H1 (cell line): ENCODE measurements at places on chromosomes 12 and 14. TPM values are rescaled to one million over a fixed set of nuclear protein-coding genes. Genes with fewer than 3 reads are reported as not detected.

Gene PYGL
- polyA plus RNA-seq: 26.1 and 26.7 TPM in 2 replicates

DNA sequence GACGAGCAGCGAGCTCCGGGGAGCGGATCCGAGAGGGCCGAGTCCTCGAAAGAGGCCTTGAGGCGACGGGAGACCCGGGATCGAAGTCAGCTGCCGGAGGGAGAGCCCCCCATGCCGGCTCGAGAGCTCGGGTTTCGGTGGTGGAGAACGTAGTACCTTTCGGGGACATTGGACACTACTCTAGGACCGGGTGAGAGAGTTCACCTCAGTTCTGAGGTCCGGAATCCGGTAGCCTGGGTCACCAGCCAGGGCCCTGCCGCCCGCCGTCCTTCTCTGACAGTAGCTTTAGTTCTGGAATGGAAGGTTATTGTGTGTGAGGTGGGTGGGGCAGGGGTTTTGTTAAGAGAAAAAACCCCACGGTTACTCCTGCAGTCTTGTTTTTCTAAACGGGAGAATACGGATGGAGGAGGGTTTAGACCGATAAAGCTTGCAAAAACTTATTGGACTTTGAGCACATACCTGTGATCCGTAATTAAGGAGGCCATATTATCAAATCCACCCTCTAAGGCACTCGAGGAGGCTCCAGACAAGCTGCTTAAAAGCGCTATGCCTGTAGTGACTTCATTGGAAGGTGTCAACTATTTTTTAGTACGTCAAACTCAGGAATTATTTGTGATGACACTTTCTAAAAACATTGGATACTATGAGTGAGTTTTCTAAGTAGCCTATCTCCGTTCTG, 765 bp downstream of the SCYL2 start:
- H3K27ac ChIP-seq: peak overlapping the region; percentile 74
- no peaks in the 10 kb centered on the region for H3K36me3 ChIP-seq
- H3K4me3 ChIP-seq: peak overlapping the region; percentile 84

Gene MIP
- polyA plus RNA-seq: 0.05 and 0.13 TPM in 2 replicates

Gene GPR135
- polyA plus RNA-seq: 0.48 and 0.66 TPM in 2 replicates

DNA sequence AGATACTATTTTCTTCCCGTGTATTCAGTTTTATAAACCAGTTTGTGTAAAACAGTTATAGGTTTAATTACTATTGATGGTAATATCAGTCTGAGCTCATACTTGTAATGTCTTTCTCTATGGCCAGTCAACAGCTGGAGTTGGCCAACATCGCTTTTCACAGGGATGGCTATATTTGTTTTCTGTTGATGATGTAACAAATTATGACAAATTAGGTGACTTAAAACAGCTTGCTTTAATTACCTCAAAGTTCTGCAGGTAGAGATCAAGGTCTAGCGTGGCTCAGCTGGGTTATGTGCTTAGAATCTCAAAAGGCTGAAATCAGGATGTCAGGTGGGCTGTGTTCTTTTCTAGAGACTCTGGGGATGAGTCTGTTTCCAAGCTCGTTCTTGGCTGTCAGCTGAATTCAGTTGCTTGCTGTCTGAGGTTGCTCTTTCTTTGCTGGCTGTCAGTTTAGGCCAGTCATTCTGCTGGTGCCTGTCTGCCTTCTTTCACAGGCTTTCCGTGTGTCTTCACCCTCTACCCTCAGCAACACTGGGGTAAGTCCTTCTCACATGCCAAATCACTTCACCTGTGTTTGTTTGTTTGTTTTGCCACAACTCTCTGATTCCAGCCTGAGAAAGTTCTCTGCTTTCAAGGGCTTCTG, 370.2 kb upstream of the E2F7 start:
- DNase-seq: no peak
- no peak overlapping the region for H3K4me3 ChIP-seq
- no peaks in the 10 kb centered on the region for H3K27me3 ChIP-seq
- no peaks in the 10 kb centered on the region for H3K4me1 ChIP-seq
- H3K36me3 ChIP-seq: no peaks in the 10 kb centered on the region

DNA sequence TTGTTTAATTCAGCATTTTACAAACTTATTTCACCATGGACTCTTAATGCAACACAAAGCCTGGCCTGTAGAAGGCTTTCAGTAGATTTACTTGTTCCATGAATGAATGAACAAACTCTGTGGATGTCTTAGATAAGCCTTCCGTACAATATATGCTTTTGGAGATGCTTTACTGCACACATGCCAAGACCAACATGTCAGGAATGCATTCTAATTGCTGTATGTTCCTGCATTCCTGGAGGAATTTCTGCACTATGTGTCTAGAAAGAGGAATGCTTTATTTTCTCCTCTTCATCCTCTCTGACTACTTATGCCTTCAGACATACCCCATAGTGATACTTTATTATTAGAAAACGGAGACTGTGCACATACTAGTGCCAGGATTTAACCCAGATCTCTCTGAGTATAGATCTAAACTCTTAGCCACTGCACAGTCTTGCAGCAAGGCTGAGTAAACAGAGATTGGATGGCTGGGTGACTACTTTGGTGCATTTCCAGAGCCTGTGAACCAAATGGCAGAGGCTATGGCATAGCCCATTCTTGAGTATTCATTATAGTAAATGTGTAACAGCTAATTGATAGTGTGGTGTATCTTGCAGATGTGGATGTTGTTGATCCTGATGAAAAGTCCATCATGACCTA, 108.2 kb downstream of the SYNE2 start:
- no peak for DNase-seq
- H3K27ac ChIP-seq: no peak overlapping the region
- no peaks in the 10 kb centered on the region for H3K27me3 ChIP-seq
- H3K4me3 ChIP-seq: no peak overlapping the region

Gene IL26
- not detected in 2 replicates for polyA plus RNA-seq

Gene CLEC2A
- polyA plus RNA-seq: 0.24 and 0.63 TPM in 2 replicates

Gene GYS2
- not detected in 2 replicates for polyA plus RNA-seq

DNA sequence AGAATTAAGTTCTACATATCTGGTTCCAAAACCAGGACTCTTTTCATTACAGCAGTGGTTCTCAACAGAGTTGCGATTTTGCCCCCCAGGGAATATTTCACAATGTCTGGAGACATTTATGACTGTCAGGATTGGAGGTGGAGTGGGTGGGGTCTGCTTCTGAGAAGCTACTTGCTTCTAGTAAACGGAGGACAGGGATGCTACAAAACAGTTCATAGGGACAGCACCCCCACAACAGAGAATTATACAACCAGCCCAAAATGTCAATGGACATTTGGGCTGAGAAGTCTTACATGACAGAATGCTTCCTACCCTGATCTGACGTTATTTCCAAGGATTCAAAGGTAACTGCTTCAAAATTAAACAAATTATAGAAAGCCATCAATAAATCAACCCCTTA, 739 bp upstream of the SPATA7 start:
- no peak overlapping the region for H3K27ac ChIP-seq
- H3K4me3 ChIP-seq: peak overlapping the region; percentile 88
- no peak for DNase-seq
- peaks cover 1% of the 10 kb centered on the region; the same call in 1 of the 2 replicates for H3K4me1 ChIP-seq
- H3K27me3 ChIP-seq: no peaks in the 10 kb centered on the region

Gene STYK1
- polyA plus RNA-seq: 0.38 and 0.61 TPM in 2 replicates

DNA sequence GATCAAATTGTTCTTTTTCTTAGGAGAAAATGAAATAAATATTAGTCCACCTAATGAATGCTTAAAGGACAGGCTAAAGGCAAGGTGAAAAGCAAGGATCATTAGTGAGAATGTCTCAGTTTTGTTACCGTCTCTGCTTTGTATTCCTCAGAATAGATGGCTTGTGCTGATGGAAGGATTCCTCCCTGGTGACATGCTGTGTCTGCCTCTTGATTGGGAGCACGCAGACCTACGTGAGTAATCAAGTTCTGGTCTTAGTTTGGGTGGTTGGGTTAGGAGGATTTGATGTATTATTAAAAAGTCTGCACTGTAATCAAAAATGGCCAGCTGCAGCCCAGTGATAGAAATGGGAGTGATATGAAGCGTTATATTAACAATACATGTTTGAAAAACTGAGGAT, 78.8 kb upstream of the RTL1 start:
- no peak for DNase-seq
- no peak overlapping the region for H3K27ac ChIP-seq
- no peaks in the 10 kb centered on the region for H3K4me1 ChIP-seq
- no peaks in the 10 kb centered on the region for H3K27me3 ChIP-seq
- no peaks in the 10 kb centered on the region for H3K36me3 ChIP-seq

GRCh38 chr14:105439710-105440553, 20.3 kb downstream of the MTA1 start:
- no peak for DNase-seq
- H3K4me1 ChIP-seq: peaks cover 3% of the 10 kb centered on the region; the same call in 1 of the 2 replicates
- H3K27me3 ChIP-seq: no peaks in the 10 kb centered on the region
- H3K4me3 ChIP-seq: no peak overlapping the region
- H3K27ac ChIP-seq: no peak overlapping the region

Gene IL23A
- 2.6 and 3.6 TPM in 2 replicates for polyA plus RNA-seq

Gene TGM1
- 1.8 and 4.1 TPM in 2 replicates for polyA plus RNA-seq

GRCh38 chr12:57584690-57585089, 6.3 kb upstream of the PIP4K2C start:
- H3K4me1 ChIP-seq: no peaks in the 10 kb centered on the region
- H3K36me3 ChIP-seq: peaks cover 14% of the 10 kb centered on the region
- no peaks in the 10 kb centered on the region for H3K27me3 ChIP-seq
- H3K27ac ChIP-seq: no peak overlapping the region

DNA sequence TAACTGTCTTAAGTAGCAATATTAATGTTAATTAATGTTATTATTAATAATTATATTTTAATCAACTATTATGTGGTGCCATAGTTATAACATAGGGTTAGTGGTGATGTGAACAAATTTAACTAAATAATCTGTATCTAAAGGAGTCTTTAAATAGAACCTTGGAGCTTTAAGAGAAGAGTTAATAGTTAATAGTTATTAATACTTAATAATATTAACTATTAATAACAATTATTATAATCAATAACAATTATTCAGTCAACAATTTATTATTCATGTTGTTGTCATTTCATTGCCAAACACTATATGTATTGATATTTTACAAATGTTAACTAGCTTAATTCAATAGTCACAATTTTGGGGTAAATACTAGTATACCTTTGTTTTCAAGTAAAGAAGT, 58.2 kb downstream of the SLC16A7 start:
- H3K27ac ChIP-seq: no peak overlapping the region
- no peak for DNase-seq
- H3K27me3 ChIP-seq: no peaks in the 10 kb centered on the region
- no peaks in the 10 kb centered on the region for H3K36me3 ChIP-seq
- no peaks in the 10 kb centered on the region for H3K4me1 ChIP-seq

GRCh38 chr12:25328072-25328712, 77.5 kb upstream of the KRAS start:
- DNase-seq: no peak
- no peaks in the 10 kb centered on the region for H3K27me3 ChIP-seq
- no peaks in the 10 kb centered on the region for H3K36me3 ChIP-seq

Gene KITLG
- 1.3 and 1.4 TPM in 2 replicates for polyA plus RNA-seq

DNA sequence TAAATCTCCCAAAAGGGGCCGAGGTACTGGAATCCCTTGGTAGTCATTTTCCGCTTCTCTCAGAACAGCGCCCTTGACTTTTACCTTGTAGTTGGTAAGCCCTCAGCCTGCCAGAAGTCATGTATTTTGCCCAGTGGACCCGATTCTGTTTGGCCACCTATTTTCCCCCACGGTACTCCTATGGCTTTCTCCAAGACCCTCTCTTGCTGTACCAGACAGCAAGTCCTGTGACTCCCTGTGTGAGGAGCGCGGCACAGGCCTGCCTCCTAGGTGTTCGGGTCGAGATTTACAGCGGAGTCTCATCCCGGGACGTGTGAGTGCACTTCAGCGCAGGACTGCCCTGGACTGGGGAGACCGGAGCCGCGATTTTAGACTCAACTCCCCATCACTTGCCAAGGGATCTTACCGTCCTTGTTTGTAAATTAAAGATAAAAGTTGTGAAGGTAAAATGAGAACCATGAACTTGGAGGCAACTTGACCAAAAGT, 1.1 kb upstream of the MBD6 start:
- H3K4me3 ChIP-seq: peak overlapping the region; percentile 95
- H3K4me1 ChIP-seq: peaks cover 8% of the 10 kb centered on the region
- peaks cover 35% of the 10 kb centered on the region for H3K36me3 ChIP-seq
- H3K27me3 ChIP-seq: no peaks in the 10 kb centered on the region
- DNase-seq: no peak

- peaks cover 11% of the 10 kb centered on the region for H3K4me1 ChIP-seq
- H3K27me3 ChIP-seq: no peaks in the 10 kb centered on the region
- no peak for DNase-seq
- H3K4me3 ChIP-seq: no peak overlapping the region
- no peaks in the 10 kb centered on the region for H3K36me3 ChIP-seq
- H3K27ac ChIP-seq: no peak overlapping the region
Measured at GRCh38 chr14:36243183-36243582, 66.7 kb upstream of the PTCSC3 start.

- no peaks in the 10 kb centered on the region for H3K27me3 ChIP-seq
- H3K4me3 ChIP-seq: no peak overlapping the region
- DNase-seq: no peak
- H3K36me3 ChIP-seq: no peaks in the 10 kb centered on the region
- no peaks in the 10 kb centered on the region for H3K4me1 ChIP-seq
Measured at GRCh38 chr14:97213720-97214119, 416.5 kb downstream of the VRK1 start.

Gene EML5
- polyA plus RNA-seq: 0.25 and 0.39 TPM in 2 replicates

DNA sequence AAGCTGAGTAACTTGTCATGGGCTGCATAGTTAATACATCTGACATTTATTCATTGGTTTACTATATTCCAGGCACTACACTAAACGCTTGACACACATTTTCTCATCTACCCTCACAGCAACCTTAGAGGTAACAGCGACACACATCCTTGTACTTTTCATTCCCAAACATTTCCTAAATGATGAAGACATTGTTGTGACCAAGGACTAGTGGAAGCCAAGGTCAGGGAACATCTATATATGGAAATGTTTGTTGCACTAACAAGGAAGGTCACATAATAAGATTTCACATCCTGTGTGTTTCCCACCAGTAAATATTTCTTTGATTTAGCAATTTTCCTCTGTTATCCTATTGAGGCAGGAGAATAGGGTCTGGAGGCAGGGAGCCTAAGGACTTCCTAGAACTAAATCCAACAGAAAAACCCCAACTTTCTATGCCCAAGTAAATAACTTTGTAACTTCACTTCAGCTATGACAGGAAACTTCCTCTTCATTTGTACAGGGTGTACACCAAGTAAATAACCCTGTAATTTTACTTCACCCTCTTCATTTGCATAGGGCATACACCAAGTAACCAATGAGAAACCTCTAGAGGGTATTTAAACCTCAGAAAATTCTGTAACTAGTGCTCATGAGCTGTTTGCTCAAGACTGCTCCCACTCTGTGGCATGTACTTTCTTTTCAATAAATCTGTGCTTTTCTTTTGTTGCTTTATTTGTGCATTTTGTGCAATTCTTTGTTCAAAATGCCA, 48.4 kb downstream of the ZNF641 start:
- no peaks in the 10 kb centered on the region for H3K27me3 ChIP-seq
- no peak for DNase-seq
- H3K4me1 ChIP-seq: no peaks in the 10 kb centered on the region
- H3K27ac ChIP-seq: no peak overlapping the region
- no peak overlapping the region for H3K4me3 ChIP-seq
- no peaks in the 10 kb centered on the region for H3K36me3 ChIP-seq

Gene DDX55
- polyA plus RNA-seq: 25.8 and 42.1 TPM in 2 replicates

DNA sequence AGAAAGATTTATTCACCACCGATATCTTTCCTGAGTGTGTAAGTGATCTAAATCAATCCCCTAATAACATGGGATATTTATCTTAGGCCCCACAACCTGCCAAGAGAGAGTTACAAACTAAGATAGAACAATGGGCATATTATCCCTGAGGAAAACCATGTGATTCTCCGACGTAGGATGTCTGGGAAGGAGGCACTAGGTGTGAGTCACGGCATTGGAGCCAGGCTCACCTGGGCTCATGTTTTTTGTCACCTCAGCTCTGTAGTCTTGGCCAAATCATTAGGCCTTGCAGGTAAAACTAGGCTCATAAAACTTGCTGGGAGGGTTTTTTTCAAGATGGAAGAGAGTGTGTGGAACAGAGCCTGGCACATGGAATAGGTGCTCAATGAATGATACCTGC, 129.7 kb upstream of the PLEKHG7 start:
- no peaks in the 10 kb centered on the region for H3K36me3 ChIP-seq
- DNase-seq: no peak
- no peaks in the 10 kb centered on the region for H3K27me3 ChIP-seq
- no peak overlapping the region for H3K27ac ChIP-seq
- H3K4me3 ChIP-seq: no peak overlapping the region
